ENCODE measurements at places on chromosomes 6 and 20.

DNA sequence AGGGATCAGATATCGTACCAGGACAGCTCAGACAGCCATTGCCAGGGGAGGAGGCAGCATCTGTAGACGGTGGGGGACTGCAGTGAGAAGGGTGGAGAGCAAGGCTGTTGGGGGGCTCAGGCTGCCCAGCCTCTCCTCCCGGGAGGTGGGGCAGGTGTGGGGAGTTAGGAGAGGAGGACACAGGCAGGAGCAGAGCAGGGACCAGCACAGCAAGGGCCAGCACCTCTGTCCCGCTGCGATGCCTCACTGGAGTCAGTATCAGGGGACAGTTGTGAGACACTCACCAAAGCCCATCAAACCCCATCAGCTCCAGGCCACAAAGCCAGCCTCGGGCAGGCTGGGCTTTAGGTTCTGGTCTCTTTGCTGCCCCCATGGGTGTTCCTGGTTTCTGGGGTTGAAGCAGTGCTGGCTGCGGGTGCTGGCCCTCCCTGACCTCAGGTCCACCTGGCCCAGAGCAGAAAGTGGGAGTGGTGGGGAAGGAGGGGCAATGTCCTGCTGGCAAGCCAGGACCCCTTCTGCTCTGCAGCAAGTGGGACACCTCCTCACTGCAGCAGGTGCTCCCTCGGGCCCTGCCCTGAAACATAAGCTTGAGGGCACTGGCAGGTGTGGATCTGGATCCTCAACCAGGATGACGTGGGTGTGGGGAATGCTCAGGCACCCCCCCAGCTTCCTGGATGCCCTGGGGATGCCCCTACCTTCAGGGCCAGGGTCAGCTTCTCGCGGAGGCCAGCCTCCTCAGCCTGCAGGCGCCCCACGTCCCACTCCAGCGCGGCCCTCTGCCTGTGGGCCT lies 83.4 kb downstream of the GINS1 start:
- no peak for DNase-seq

GRCh38 chr6:13863699-13864155 lies 49.4 kb upstream of the MCUR1 start:
- no peak for DNase-seq

GRCh38 chr20:19078448-19079373 lies 133.7 kb upstream of the SLC24A3 start:
- no peak for DNase-seq

DNA sequence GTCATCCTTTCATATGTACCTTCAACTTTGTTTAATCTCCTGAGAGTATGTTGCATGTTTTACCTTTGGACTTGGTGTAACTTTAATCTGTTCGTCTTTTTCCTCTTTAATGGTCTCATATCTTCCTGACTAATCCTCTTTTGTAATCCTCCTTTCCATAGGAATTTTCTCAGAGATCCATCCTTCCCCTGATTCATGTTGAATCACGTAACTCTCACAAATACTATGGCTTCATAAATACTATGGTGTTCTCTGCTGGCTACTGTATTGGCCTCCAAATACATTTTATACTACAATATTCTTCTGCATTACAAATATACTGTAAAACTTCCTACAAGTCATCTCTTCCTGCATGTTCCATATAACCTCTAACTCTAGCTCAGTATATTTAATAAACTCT lies 317.7 kb upstream of the ADGRB3 start:
- DNase-seq = no peak

DNA sequence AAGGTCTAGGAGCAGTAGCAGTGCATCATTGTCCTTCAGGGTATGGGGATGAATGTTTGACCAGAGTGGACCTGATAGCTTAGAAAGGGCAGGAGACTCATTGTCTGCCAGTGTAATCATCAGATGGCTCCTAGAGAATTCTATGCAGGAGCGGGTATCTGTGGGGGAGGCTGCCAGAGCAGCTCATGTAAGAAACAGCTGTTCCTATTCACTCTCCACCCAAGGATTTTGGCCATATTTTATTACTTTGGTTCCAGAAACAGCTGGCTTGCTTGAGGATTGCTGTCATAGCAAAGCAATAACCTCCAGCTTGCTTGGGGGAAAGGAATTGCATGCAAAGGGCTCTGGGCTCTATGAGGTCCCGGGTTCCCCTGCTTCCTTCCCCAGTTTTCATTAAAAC lies 44.1 kb downstream of the RALY start:
- no peak for DNase-seq

DNA sequence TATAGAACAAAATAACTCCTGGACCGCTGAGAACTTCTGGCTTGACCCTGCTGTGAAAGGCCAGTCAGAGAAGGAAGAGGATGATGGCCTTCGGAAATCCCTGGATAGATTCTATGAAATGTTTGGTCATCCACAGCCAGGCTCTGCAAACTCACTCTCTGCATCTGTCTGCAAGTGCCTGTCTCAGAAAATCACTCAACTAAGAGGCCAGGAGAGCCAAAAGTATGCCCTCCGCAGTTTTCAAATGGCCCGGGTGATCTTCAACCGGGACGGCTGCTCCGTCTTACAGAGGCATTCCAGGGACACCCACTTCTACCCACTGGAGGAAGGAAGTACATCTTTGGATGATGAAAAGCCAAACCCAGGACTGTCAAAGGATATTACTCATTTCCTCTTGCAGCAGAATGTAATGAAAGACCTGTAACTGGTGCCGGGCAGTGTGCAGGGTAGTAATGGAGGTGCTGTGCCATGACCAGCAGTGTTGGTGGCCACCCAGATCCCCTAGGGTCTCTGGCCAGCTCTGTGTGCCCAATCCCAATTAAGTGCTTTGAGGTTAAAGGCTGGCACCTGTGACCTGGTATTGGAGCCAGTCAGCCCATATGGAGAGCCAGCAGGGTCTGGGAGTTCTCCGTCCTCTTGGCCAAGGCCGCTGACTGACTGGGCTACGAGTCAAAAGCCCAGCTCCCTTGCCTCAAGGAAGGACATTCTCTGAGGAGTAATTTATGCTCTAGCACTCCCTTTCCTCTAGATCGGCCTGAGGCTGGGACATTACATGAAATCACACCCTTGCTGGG lies 87.1 kb downstream of the TRMT6 start:
- no peak for DNase-seq

- DNase-seq = no peak
Measured at GRCh38 chr6:83870649-83871048, 11.2 kb downstream of the CYB5R4 start.

- DNase-seq = no peak
Measured at GRCh38 chr6:159279790-159280277, 110.6 kb downstream of the FNDC1 start.

DNA sequence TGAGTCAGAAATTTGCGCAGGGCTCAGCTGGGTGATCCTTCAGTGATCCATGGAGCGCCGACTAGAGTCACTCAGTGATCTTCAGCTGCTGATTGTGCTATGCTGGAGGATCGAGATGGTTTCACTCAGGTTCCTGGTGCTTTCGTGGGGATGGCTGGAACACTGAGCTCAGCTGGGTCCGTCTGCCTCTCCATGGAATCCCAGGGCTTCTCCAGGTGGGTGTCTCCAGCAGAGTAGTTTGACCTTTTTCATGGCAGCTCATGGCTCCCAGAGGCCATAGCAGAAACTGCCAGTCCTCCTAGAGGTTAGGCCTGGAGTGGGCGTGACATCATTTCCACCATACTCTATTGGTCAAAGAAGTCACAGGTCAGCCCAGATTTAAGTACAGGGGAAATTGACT lies 88.8 kb upstream of the SIRPA start:
- DNase-seq = no peak

- DNase-seq = no peak
Measured at GRCh38 chr20:62832212-62832922, 15.5 kb downstream of the COL9A3 start.

DNA sequence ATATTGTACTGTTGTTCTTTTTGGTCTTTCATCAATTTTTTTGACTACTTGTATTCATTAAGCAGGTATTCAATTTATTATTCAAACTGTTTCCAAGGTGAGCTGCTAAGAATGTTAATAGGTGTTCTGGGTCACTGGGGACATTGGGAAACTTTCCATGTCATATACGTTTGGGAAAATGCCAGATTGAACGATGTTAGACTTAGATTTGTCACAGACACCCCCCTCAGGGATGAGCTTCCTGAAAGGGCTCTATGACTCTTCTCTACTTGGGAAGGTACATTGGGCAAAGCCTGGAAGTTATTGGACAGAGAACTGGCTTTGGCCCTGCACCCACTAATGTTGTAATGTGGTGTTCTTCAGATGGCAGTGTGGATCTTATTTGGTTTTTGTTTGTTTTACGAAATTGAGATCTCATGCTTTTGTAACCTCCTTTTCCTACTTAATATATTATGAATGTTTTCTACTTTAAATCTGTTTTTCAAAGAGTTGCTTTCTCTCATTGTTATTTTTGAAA lies 42.1 kb downstream of the PLCB4 start:
- no peak for DNase-seq

- no peak for DNase-seq
Measured at GRCh38 chr6:52900536-52900935, 9.0 kb downstream of the GSTA3 start.

- DNase-seq = no peak
Measured at GRCh38 chr6:111211411-111212030, 124.2 kb downstream of the SLC16A10 start.

DNA sequence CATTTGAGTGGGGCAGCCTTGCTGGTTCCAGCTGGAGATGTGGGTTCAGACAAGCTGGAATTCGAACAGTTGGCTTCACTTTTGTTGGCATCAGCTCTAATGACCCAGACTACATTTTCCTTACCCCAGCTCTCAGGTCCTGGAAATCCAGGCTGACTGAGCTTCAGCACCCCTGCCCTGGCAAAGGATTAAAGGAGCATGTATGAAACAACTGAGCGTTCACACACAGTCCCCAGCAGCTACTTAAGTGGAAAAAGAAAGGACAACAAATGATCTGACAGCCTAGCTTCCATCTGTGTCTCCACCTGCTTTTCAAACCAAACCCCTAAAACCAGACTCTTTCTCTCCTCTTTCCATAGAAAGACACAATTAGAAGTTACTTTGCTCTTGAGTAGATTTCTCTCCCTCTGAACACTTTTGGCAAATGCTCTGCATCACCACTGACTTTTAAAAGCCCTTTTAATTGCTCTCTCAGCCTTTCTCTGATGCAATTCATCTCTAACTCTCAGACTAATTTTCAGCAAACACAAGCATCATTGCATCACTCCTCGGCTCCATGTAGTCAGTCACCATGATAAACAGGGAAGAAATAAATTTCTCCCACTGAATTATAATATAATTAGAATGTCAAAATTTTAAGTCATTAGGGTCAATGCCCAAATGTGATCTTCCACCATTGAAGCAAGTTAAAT lies 28.1 kb downstream of the ROS1 start:
- no peak for DNase-seq

DNA sequence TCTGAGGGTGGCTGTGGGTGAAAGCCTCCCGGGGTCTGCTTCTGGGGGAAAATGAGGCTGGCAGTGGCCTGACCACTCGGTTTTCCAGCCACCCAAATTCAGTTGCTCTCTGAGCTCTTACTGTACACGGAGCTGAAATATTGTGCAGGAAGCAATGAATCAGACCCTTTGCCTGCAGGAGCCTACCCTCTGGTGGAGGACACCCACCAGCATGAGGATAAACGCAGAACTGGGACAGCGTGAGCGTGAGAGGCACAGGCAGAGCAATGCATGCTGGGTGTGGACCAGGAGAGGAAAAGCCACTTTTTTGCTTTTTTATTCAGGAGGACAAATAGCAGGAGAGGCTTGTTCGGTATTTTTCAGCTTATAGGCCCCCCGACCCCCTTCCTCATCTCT lies 298.0 kb downstream of the QKI start:
- no peak for DNase-seq

- DNase-seq = no peak
Measured at GRCh38 chr20:63704749-63705117, 3.0 kb downstream of the ARFRP1 start.

DNA sequence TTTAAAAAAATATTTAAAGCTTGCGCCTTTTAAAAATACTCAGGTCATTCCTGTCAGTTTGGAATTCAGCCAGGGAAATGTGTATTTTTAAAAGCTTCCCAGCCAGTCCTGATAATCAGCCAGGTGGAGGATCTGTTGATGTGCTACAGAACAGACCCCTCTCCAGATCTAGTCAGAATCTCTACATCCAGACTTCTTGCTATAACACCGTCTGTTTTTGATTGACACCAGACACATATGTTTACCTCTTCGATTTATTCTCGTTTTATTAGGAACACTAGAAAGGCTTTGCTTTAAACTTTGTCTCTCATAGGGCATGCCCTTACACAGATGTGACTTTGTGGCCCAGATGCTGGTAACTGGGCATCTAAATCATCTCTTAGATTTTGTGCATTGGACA lies 11.7 kb downstream of the PARD6B start:
- no peak for DNase-seq

DNA sequence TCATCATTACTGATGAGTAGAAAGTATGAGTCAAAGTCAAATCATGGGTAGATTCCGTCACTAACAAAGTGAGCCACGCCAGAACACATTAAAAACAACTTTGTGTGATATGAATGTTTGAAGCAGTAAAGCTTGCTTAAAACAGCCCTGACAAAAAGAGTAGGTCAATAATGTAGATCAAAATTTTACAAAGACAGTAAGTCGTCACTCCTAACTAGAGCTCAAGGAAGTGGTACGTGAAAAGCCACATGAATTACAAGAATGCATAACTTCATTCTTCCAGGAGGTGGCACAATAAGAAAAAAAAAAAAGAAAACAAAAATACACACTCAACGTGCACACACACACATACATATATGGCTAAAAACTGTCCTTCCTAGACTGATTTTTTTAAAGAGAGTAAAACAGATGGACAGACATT lies 69.9 kb downstream of the HACE1 start:
- DNase-seq = no peak

DNA sequence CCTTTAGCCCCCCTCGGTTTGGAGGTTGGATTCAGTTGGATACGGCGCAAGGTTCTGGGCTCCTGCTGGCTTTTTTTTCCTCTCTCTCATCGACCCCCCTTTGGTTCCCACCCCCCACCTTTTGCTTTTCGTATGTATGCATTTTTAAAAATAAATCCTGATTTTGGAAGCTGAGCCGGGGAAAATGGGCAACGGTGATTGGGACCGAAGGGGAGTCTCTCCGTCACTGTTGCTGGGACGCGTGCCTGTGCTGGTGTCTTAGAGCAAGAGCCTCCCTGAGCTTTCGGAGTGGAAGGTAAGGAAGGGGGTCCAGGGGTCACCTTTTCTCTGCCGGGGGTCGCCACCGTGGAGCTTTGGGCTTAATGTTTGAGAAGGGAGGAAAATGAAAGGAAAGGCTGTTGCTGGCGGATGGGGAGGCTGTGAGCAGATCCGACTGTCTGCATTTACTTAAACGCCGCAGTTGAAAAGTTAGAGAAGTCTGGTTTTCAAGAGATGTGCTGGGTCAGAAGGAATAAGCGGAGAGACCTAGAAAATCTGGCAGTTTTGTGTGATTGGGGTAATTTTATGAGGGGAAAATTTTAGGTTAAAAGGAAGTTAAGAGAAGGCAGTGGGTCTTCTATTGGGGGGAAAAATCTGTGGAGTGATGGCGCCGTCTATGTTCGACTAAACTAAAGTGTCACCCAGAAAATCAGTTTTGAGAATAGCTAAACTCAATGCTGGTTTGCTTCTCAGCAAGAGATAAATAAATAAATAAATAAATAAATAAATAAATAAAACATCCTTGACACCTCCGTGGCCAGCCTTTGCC lies 828 bp downstream of the ADGRB3 start:
- DNase-seq = no peak

- DNase-seq = no peak
Measured at GRCh38 chr20:24318569-24319352, 150.7 kb upstream of the SYNDIG1 start.
